ENCODE measurements at places on chromosomes 7 and 10.

DNA sequence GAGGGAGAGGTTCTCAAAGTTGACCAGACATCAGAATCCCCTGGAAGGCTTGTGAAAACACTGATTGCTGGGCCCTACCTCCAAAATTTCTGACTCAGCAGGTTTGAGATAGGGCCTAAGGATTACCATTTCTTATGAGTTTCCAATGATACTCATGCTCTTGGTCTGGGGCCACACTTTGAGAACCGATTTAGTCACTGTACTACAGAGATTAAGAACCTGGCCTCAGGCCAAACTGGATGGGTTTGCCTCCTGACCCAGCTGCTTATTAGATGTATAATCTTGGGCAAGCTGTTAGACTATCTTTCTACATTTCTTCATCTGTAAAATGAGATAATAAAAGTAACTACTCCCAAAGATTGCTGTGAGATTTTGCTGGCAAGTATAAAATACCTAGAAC, 77.1 kb upstream of the SCIN start:
- no peaks in the 10 kb centered on the region for H3K36me3 ChIP-seq
- no peak overlapping the region for H3K4me3 ChIP-seq
- no peaks in the 10 kb centered on the region for H3K4me1 ChIP-seq
- DNase-seq: peak; percentile 1

- DNase-seq: no peak
- no peak overlapping the region for H3K4me3 ChIP-seq
- no peaks in the 10 kb centered on the region for H3K36me3 ChIP-seq
- H3K4me1 ChIP-seq: no peaks in the 10 kb centered on the region
Observed at GRCh38 chr10:66550351-66550750, 375.5 kb upstream of the LRRTM3 start.

DNA sequence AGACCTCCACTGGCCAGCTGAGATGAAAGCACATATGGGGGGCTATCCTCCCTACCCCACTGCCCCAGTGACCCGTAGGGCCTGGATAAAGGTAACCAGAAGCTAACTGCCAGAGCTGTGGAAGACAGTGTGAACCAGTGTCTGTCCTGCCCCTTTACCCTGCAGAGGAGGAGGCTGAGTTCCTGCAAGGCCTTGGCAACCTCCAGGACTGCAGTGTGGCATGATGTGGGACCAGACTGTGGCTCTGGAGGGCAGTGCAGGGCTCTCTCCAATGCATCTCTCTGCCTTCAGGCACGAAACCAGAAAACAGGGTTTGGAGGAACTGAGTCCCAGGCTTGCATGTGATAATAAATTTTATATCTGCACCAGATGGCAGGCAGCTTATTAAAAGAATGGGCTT, 93.1 kb downstream of the EPC1 start:
- H3K27ac ChIP-seq: no peak overlapping the region
- H3K4me1 ChIP-seq: no peaks in the 10 kb centered on the region
- H3K36me3 ChIP-seq: no peaks in the 10 kb centered on the region
- H3K4me3 ChIP-seq: no peak overlapping the region

- H3K4me3 ChIP-seq: no peak overlapping the region
- no peaks in the 10 kb centered on the region for H3K27me3 ChIP-seq
- DNase-seq: peak; percentile 8
- H3K4me1 ChIP-seq: no peaks in the 10 kb centered on the region
Observed at GRCh38 chr7:113521468-113521867, 397.3 kb downstream of the PPP1R3A start.

DNA sequence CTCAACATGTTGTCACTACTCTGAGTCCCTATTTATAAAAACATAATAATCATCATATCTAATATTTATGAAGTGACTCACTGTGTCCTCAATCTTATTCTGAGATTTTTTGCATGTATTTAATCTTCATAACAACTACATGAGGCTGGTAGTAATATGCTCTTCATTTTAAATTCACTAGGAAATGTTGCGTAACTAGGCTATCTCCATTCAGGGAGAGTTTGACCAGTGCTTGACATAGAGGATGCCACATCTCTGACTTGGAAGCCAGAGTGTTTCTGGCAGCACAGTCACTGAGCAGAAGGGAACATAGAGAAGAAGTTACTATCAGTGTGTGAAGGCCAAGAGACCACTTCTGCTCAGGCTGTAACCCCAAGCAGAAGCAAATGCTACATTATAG, 88.9 kb downstream of the FAM13C start:
- H3K27ac ChIP-seq: no peak overlapping the region
- peaks cover 2% of the 10 kb centered on the region for H3K4me1 ChIP-seq
- peak; percentile 34 for DNase-seq
- H3K27me3 ChIP-seq: no peaks in the 10 kb centered on the region

- no peak for DNase-seq
- no peak overlapping the region for H3K27ac ChIP-seq
- H3K4me1 ChIP-seq: no peaks in the 10 kb centered on the region
- H3K4me3 ChIP-seq: no peak overlapping the region
- H3K36me3 ChIP-seq: no peaks in the 10 kb centered on the region
- H3K27me3 ChIP-seq: peaks cover 26% of the 10 kb centered on the region
Observed at GRCh38 chr7:128431221-128431620, 21.4 kb upstream of the IMPDH1 start.

DNA sequence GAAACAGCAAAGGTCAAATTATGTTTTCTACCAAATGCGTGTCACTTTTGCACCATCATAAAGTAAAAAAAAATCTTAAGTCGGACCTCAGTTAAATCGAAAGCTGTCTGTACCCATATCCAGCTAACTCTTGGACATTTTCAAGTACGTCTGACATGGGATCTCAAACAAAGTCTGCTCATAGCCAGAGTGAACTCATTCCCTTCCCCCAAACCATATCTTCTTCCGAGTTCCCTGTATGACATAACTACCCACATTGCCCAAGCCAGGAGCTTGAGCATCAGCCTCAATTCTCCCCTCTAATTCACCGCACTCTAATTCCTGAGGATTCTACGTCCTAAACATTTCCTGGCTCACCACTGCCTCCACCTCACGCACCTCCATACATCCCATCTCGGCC, 44.8 kb upstream of the TARP start:
- H3K4me1 ChIP-seq: peaks cover 7% of the 10 kb centered on the region
- no peaks in the 10 kb centered on the region for H3K36me3 ChIP-seq
- no peak overlapping the region for H3K27ac ChIP-seq
- peaks cover 3% of the 10 kb centered on the region for H3K27me3 ChIP-seq

DNA sequence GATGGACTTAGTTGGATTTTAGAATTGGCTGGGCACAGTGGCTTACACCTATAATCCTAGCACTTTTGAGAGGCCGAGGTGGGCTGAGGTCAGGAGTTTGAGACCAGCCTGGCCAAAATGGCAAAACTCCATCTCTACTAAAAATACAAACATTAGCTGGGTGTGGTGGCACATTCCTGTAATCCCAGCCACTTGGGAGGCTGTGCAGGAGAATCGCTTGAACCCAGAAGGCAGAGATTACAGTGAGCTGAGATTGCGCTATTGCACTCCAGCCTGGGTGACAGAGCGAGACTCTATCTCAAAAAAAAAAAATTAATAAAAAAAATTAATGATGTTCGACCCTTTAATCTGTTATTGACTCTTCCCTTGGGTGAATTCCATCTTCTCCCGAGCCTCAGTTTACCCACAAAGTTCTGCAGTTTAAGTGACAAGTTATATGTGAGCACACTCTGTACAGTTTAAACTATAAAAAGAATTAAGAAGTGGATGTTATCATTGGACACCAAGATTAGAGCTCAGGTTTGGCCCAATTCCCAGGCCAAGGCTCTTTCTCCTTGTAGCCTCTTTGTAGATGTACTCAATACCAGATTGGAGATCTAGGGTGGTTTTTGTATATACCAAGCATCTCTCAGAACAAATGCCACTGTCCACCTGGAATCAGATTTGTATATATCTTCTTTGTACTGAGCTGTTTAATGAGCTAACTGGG, 15.0 kb downstream of the KAT6B start:
- no peak overlapping the region for H3K27ac ChIP-seq
- peaks cover 9% of the 10 kb centered on the region for H3K4me1 ChIP-seq
- H3K27me3 ChIP-seq: no peaks in the 10 kb centered on the region
- H3K36me3 ChIP-seq: peaks cover 13% of the 10 kb centered on the region

DNA sequence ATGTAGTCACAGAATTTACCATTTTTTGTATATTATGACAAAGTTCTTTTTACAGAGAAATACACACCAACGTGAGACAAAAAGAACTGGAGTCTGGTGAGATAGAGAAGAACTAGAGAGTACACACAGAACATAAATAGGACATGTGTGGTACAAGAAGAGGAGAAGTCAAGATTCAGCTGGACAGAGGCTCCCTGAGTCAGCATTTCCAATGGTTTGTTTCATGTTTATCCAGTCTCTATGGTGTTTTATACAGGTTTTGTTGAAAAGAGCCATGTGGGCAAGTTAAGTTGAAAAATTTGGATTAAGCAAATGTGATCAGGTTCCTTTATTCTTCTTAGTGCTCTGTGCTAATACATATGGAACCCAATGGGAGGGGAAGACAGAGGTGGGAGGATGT, 105.5 kb upstream of the AKR1E2 start:
- no peaks in the 10 kb centered on the region for H3K4me1 ChIP-seq
- H3K4me3 ChIP-seq: no peak overlapping the region
- H3K36me3 ChIP-seq: no peaks in the 10 kb centered on the region
- H3K27ac ChIP-seq: no peak overlapping the region
- no peaks in the 10 kb centered on the region for H3K27me3 ChIP-seq
- DNase-seq: peak; percentile 19
